Kidney epithelial cell (primary cell): ENCODE measurements at places on chromosomes 2 and 18.

- peak; percentile 42 for DNase-seq
These were observed 310.8 kb downstream of the ERBB4 start for GRCh38 chr2:212227755-212228154.

- no peak for DNase-seq
These were observed 27.2 kb upstream of the ERICH2 start for GRCh38 chr2:170742896-170743529.

DNA sequence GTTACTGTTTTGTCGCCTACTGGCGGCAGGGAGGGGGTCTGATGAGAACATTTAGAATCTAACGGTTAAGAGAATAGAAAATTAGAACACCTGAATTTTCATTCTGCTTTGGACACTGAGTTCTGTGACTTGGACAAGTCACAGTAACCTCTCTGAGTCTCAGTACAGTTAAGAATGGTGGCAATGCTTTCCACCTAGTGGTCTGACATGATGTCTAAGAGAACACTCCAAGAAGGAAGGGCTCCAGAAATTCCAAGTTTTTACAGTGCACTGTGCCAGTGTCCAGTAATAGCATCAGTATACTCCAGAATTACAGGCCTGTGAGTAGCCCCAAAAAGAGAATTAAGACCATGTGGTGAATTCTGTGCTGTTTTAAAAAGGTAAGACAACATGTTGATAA, 174.1 kb upstream of the ZFP36L2 start:
- no peak for DNase-seq

DNA sequence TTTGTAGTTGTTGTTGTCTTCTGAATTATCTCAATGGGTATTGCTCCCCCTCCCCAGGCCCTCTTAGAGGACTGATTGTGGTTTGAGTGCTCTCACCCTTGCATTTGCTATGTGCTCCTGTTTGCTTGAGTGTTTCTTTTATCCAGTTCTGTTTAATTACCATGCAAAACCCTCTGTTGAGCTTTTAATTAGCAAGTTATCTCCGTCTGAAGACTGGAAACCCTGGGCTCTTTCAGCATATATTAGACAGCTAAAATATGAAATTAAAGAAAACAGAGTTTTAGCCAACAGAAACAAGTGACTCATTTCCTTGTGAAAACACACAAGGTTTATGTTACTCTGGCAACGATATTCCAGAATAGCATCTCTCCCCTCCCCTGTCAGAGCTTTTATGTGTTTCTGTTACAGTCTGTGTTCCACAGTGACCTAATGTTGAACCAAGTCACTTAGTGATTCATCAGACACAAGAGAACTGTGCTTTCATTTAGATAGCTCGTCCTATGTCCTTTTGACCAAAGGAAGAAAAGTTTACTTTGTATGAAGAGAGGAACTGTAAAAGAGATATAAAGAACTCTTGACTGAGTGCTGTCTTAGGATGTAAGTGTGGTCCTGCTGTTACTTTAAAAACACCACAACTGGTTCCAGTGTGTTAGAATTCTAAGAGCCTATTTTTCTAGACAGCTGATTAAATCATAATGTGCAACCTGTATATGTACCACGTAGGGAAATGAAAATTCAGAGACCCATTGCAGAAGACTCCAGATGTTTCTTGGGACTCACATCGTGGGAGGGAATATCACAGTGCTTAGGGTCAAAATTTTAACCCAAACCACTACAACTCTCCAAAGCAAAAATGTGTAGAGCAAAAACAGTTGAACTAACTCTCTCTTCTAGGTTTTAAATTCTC, 172.8 kb upstream of the RBMS1 start:
- DNase-seq = peak; percentile 95

GRCh38 chr2:38850045-38850444, 25.7 kb downstream of the DHX57 start:
- DNase-seq = no peak

- DNase-seq = no peak
These were observed 635.0 kb upstream of the FANCL start for GRCh38 chr2:58876126-58876525.

DNA sequence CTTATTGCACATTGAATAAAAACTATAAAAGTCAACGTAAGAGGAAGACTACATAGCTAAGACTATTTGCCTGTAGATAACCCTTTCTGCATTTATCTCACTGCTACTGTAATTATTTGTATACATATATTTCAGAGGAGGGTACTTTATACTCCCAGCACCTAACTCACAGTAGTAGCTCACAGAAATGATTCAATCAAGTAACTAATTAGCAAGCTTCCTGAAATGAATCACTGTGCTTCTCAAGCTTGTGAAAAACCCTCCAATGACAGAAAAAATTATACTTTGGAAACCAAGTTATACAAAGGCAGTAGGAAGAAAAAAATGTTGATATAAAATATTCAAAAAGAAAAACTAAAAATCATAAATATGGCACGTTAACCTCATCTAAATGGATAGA, 124.9 kb downstream of the NBAS start:
- DNase-seq = no peak

- DNase-seq = no peak
These were observed 154.6 kb upstream of the REV1 start for GRCh38 chr2:99644419-99644787.

DNA sequence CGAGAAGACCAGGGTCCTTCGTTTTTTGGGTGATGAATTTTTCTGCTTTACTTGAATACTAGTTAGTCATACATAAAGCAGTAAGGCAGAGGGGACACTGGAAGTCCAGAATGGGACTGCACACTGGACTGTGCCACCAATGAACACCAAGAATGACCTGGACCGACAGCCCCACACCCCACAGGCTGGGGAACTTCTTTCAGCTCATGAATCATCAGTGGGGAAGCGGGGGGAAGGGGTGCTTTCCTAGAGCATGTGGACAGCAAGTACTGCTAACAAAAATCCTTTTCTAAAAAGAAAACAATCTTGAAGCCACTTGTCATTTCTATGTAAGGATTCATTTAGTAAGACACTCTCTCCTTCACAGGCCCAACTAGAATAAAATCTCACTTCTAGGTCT, 86.0 kb downstream of the DTNB start:
- DNase-seq = no peak

DNA sequence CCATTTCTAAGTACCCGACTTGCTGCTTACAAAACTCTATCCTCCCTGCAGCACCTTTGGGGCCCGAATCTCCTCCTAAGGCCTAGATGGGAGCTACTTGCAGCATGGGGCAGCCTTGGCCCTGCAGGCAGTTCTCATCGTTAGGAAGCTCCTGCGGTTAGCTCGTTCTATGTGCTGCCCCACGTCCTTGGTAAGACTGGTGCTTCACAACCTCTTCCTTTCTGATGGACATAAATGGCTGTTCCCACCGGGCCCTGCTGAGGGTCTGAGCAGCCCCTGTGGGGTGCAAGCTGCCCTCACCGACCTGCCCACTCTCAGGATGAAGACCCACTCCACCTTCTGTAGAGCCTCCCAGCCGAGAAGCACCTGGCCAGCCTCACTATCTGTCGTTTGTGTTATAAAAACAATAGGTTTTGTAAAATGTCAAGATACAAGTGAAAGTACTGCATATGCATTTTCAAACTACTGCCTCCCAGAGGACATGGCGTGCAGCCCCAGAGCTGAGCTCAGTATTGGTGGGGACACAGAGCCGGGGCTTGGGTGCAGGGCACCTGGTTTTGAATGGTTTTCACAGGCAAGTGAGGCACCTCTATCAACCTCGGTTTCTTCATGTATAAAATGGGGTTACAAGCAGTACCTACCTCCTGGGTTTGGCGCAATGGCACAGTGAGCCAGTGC, 19.4 kb downstream of the OTOF start:
- DNase-seq = no peak

DNA sequence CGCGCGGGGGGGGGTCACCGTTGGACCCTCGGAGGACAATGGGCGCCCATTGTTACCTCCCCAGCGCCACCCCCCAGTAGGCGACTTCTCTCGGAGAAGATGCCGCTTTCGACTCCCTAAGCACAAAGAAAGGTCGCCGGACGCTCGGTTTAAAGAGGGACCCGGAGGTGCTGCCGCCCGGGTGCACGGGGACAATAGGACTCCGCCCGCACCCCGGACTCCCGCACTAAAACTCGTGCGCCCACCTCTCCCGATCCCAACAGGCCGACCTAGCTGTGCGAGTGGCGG, 318 bp upstream of the CDC42EP3 start:
- no peak for DNase-seq

DNA sequence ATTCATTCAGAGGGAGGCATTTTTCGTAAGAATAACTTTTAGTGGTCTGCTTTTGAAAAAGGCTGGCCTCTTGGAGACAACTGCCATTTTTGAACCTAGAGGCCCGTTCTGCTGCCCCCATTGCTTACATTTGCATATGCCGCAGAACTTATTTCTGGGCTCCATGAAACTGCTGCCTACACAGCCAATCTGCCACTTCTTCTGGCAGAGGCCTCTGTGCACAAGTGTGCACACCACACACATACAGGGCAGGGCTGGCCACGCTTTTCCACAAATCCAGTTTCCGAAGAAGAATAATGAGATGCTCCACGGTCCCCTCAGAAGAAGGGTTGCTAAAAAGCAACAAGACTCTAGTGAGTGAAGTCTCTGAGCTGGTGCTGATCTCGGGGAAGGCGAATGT, 56.2 kb downstream of the TMEM200C start:
- no peak for DNase-seq

DNA sequence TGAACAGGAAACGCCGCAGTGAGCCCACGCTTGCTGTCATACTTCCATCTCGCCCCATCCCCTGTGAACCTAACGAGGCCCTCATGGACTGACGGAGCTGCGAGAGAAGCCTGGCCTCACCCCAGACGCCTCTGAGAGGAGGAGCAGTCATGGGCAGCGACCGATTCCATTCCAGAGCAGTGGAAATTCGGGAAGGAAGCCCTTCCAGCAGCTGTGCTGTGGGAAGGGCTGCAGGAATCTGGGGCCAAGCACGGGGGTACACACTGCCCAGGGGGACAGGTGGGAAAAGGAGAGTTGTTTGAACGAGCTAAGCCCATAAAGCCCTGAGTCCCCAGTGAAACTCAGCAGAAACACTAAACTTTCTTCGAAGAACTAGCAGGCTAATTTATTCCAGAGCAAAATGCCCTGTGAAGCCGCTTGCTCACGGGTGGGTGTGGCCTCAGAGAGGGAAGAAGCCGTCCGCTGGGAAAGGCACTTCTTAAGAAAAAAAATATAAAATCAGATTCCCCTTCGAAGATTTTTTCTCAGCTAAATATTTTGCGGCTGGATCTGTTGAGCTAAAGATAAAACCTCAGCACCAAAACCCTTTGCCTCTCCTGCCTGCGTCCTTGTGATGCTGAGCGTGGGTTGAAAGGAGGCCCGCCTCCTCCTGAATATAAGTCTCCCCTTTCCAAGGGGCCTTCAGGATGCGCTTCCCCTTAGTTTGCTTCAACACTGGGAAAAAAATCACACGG, 38.2 kb downstream of the ANKMY1 start:
- DNase-seq = no peak

GRCh38 chr18:57150828-57151227, 3.9 kb downstream of the BOD1L2 start:
- DNase-seq = no peak

DNA sequence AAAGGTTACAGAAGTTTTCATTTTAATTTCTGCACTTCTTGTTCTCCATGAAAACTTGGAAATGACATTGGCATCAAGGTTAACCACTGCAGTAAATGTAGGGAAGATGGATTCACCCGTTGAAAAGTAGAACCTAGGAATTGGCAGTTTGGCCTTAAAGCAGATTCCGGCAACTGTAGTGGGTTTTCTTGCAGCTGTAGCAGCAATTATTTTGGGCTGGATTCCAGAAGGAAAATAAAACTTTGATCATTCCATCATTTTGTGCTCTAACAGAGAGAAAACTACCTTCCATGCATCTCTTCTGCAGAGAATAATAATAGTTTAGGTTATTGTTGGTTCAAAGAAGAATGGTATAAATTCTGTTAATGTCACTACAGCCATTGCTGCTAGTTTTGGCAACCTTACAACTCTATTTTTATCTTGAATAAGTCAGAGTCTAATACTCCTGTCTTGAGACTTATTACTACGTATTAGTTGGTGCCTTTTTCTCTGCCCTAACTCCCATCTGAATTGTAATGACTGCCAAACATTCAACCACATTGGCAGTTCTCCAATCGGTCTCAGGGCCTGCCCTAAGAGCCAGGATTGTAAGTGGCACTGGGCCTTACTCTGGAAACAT, 178.1 kb upstream of the PIEZO2 start:
- no peak for DNase-seq

- DNase-seq = no peak
These were observed 58.9 kb upstream of the ARL4C start for GRCh38 chr2:234555616-234556249.

DNA sequence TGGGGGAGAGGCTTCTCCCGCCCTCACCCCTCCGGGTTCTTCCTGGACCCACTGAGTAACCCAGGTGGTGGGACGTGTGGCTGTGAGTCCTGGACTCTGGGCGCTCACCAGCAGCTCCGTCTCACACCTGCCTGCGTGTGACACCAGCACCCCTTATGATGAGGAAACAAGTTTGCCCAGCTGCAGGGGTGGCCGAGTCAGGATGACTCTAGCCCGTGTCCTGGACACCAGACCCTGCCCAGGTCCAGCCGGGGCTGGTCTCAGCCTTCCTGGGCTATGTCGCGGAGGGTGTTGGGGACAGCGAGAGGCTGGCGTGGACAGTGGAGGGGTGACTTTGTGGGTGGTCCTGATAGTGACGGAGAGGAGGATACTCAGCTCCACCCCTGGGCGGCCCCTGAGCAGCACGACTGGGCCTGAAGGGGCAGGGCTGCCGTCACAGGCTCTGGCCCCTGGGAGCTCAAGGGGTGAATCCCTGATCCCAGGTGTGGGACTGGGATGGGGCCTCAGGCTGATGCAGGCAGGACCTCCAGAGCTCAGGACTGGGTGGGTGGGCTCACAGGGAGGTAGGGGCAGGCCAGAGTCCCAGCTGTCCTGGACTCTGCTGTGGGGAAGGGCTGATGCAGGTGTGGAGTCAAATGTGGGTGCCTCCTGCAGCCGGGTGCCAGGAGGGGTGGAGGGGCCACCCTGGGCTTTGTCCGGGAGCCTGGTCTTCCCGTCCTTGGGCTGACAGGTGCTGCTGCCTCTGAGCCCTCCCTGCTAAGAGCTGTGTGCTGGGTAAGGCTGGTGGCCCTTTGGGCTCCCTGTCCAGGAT, 3.7 kb downstream of the GPR35 start:
- DNase-seq = no peak

GRCh38 chr2:128623776-128624761, 305.4 kb upstream of the HS6ST1 start:
- peak; percentile 21 for DNase-seq
